ENCODE measurements at places on chromosomes 5 and 9. TPM values are rescaled to one million over a fixed set of nuclear protein-coding genes. Genes with fewer than 3 reads are reported as not detected.

SLC23A1 gene
- not detected for total RNA-seq

PLCXD3 gene
- total RNA-seq, result under 0.01 TPM

DNA sequence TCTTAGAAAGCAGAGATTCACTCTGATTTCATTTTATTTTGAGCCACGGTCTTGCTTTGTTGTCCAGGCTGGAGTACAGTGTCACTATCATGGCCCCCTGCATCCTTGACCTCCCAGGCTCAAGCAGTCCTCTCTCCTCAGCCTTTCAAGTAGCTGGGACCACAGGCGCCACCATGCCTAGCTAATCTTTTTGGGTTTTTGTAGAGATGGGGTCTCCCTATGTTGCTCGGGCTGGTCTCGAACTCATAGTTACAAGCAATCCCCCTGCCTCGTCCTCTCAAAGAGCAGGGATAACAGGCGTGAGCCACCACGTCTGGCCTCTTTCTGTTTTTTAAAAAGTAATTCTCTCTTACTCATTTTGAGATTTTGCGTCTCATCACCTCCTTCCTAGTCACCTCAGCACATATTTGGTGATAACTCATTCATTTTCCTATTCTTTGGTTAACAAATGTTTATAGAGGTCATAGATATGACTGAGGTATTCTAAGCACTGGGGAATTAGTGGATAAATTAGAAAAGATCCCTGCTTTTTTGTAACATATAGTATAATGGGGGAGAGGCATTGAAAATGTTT is 10.8 kb upstream of the DCP2 start:
- no peak for DNase-seq
- no peaks in the 10 kb centered on the region for H3K36me3 ChIP-seq
- H3K4me3 ChIP-seq, result no peak overlapping the region
- H3K27me3 ChIP-seq, result no peaks in the 10 kb centered on the region
- H3K27ac ChIP-seq, result no peak overlapping the region
- peaks cover 20% of the 10 kb centered on the region for H3K4me1 ChIP-seq

DNA sequence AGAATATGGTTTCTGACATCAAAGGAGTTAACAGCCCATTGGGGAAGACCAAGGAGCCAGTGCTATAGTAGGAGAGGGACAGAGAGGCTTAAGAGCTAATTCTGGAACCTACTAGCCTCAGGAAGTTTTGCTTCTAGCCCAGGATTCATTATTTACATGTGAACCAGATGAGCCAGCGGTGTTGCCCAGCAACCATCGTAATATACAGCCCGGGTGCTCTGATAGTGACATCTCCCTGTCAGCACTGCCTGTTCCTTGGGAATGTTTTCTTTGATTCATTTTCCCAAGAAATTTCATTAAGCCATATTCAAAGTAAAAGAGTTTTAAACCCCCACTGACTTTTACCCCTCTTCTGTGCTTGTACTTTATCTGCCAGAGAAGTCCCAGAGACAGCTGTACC is 217.4 kb upstream of the ADAMTSL1 start:
- no peak overlapping the region for H3K4me3 ChIP-seq
- no peaks in the 10 kb centered on the region for H3K27me3 ChIP-seq
- H3K27ac ChIP-seq, result no peak overlapping the region

DNA sequence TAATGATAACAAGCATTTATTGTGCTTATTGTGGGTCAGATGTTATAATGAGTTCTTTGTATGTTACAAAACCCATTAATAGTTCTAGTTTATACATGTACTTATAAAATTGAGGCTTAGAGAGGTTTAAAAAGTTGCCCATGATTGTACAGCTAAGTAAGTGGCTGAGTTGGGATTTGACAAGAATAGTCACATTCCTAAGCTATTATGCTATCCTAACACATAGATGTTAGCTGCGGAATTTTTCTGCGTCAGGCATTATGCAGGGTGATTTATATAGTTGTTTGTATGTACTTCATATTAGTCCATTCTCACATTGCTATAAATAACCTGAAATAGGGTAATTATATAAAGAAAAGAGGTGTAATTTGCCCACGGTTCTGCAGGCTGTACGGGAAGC is 12.5 kb downstream of the COMMD10 start:
- no peaks in the 10 kb centered on the region for H3K27me3 ChIP-seq
- no peak for DNase-seq

DNA sequence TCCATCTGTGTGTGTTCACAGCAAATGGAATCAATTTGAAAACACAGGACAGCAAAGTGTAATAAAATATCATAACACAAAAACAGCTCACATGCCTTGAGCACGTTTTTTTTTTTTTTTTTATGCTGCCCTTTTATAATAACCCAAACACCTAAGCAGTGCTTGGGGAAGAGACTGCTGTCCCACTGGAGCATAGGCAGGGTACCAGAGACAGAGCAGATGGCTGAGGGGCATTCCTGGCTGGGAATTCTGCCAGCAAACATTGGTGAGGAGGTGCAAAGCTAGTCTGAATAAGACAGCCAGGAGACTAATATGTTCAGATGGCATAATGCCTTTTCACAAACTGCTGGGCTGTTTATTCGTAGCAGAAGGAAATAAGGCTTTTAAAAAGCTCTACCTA is 58.1 kb upstream of the SV2C start:
- DNase-seq, result no peak
- H3K4me1 ChIP-seq, result no peaks in the 10 kb centered on the region
- H3K36me3 ChIP-seq, result no peaks in the 10 kb centered on the region
- no peak overlapping the region for H3K4me3 ChIP-seq
- H3K27me3 ChIP-seq, result no peaks in the 10 kb centered on the region
- no peak overlapping the region for H3K27ac ChIP-seq

All from IMR-90 (cell line).